ENCODE measurements at places on chromosomes 13 and 19.

GRCh38 chr19:5652261-5652660 lies 28.1 kb downstream of the MICOS13 start:
- no peak for DNase-seq

GRCh38 chr13:107387525-107387924 lies 819.6 kb upstream of the ARGLU1 start:
- no peak for DNase-seq

DNA sequence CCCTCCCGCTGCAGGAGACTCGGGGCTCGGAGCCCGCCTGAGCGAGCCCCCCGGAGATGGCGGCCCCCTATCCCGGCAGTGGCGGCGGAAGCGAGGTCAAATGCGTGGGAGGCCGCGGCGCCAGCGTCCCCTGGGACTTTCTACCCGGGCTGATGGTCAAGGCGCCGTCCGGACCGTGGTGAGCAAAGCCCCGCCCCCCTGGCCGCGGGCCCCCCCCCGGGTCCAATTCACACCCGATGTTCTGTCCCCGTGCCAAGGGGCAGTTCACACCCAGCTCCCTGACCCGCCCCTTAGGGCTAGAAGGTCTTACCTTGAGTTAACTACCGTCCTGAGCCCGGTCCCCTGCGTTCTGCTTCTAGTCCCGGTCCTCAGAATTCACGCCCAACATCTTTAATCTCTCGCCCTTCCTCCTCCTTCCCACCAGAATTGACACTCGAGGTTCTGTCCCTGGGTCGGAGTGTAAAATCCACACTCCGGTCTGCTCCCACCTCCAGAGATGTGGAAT lies 1.4 kb downstream of the NPAS1 start:
- DNase-seq = no peak

DNA sequence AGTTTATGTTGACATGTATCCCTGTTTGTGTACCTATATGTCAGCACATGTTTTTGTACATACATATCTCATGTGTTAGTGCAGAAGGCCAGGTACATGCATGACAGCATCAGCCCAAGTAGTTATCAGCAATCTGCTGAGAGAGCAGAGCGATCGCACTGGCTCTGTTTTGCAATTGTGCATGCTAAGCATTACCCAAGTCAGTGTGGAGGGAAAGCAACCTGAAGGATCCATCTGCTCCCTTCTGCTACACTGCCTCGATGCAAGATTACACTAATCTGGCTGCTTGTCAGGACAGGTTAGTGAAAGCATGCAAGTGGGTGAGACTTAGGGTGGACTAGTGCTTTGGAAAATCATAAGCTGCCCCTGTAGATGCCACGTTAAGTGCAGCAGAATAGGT lies 211.8 kb downstream of the PCCA start:
- DNase-seq = no peak

GRCh38 chr13:80297094-80297493 lies 43.8 kb downstream of the SPRY2 start:
- no peak for DNase-seq

- no peak for DNase-seq
Observed at GRCh38 chr19:23822735-23823134, 64.0 kb upstream of the ZNF681 start.

Data from skin of body (tissue), 3 donors.